ENCODE measurements at places on chromosomes 1 and 21.

DNA sequence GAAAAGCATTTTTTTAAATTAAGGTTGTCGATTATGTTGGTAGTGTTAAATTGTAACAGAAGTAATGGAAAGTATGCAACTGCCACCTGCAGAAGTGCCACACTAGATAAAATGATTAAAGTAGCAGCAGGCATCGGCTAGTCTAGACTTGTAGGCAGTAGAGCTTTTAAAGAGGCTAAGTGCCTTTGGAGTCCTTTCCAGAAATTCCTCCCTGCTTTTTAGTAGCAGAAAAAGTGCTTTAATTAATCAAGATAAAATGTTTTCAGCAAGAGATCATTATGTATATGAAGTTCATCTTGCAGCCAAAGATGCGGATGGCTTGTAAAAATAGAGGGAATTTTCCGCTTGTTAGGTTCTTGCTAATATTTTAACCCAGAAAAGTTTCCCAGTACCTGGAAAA is 87.1 kb upstream of the LRRC8D start:
- DNase-seq: no peak

DNA sequence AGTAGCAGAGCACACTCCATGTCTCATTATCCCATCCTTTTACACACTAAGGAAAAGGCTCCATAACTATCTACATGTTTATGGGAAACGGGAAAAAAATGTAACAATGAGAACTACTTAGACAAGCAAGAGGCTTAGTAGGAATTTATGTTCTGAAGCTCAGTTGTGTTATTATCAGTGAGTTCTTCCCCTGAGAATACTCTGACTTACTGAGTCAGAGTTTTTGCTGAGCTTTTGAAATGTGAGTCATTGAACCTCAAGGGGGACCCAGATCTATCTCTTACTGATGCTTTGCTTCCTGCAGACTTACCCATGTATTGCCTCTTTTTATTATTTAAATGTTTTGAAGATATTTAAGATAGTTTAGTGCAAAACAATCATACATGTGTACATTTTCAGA is 20.1 kb downstream of the CFHR5 start:
- DNase-seq: peak; percentile 24

DNA sequence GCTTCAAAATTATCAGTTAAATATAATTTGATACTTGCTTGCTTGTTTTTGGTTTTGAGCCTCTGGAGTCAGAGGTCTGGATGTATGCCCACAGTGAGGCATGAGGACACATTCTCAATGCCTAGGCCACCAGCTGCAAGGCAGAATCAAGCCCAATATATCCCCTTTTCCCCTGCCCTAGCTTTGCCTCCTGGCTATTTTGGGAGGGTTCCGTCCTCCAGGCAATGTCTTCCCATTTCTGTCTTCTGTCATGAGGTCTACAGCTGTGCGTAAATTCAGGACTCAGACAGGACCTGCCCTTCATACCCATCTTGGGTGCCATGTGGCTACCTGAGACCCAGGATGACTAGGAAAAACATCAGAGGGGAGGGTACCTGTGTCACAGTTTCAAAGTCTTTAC is 19.2 kb downstream of the NRDC start:
- DNase-seq: no peak

- no peak for DNase-seq
Measured at GRCh38 chr1:169795687-169796086, 980 bp upstream of the METTL18 start.

GRCh38 chr1:224801844-224802490 is 127.5 kb upstream of the DNAH14 start:
- no peak for DNase-seq

- DNase-seq: no peak
Measured at GRCh38 chr1:219324629-219325367, 151.1 kb downstream of the LYPLAL1 start.

GRCh38 chr1:94110021-94110761 is 10.8 kb downstream of the ABCA4 start:
- DNase-seq: no peak

- DNase-seq: no peak
Measured at GRCh38 chr1:169259816-169260215, 107.8 kb downstream of the NME7 start.

GRCh38 chr1:77833521-77834100 is 54.2 kb downstream of the MIGA1 start:
- no peak for DNase-seq

DNA sequence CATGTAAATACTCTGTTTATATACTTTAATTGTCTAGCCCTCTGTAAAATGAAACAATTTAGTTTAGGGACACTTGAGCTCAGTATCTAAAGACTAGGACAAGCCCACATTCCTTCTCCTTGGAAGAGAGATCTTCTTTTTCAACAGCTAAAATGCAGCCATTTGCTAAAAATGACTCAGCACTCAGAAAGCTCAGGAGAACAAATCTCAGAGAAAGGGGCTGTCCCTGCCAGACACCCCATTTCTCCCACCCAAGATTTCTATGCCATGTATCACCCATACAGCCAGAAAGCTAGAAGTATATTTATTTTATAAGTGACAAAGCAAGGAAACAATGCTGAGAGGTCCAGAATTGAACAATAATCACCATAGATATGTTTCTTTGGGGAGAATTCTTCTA is 23.2 kb upstream of the PRDX6 start:
- DNase-seq: no peak

DNA sequence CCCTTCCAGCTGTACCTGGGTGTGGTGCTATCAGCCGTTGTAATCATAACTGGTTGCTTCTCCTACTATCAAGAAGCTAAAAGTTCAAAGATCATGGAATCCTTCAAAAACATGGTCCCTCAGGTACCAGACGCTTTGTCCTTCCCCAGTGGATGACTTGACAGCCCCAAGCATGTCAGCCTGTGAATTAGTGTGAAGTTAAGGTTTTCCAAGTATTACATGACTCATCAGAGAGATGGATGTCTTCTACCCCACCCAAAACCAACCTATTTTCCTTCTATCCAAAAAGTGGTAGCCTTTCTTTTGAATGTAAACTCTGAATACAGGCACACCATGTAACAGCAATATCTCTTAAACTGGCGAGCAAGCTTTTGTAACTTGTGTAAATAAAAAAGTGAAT is 15.1 kb downstream of the ATP1A1 start:
- DNase-seq: no peak

DNA sequence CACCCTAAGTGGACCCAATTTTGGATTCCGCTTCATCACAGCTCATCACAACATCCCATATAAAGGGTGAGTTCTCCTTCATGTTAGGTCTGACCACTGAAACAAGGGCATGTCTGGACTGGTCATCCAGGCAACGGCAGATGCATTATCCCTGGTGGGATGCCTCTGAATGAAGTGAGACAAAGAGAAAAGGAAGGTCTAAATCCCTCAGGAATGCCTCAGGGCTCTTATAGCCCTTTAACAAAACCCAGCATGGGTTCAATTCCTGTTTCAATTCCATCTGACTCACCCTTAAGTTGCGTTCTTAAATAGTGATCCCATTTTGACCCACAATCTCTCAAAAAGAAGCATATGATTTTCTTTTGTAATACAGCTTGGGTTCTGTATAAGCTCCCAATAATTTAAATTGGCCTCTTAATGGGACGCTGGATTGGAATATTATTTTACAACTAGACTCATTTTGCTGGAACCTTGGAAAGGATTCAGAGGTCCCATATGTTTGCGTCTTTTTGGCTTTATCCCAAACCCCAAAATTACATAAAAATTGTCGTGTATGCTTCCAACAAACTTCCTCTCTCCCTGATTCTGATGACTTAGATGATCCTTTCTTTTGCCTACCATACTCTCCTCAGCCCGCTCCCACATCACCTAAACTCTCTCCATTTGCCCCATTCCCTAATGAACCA is 287.4 kb upstream of the ZP4 start:
- no peak for DNase-seq

DNA sequence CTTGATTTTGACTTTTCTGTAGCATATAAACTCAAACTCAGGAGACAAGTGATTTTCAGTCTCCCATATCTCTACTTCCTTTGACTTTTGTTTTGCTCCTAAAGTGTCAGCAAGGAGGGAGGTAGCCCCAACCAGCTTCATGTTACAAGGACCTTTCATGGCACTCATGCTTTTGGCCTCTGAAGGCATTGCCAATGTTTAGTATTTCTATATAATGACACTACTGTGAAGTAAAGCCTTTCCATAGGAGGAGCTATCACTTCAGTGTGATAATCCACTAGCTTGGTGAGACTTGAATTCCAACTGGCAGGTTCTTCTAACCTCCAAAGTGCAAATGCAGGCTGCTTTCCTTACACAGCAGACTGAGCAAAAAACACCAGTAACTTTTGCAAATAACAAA is 14.4 kb downstream of the COLGALT2 start:
- DNase-seq: no peak

DNA sequence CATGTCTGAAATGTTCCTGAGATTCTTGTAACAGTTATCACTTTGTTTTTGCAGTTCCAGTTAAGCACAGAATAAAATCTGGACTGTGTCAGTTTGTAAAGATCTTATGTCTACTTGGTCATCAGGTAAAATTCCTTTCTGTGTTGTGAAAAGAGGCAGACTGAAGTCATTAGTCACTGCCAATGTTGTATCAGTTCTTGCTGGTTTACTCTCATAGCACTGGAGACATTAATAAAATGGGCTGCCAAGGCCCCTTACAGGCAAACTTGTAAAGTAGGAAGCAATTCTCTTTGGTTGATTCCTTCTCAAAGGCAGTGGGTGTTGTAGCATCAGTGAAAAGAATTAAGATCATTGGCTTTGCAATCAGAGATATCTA is 61.4 kb upstream of the ST6GALNAC3 start:
- no peak for DNase-seq

DNA sequence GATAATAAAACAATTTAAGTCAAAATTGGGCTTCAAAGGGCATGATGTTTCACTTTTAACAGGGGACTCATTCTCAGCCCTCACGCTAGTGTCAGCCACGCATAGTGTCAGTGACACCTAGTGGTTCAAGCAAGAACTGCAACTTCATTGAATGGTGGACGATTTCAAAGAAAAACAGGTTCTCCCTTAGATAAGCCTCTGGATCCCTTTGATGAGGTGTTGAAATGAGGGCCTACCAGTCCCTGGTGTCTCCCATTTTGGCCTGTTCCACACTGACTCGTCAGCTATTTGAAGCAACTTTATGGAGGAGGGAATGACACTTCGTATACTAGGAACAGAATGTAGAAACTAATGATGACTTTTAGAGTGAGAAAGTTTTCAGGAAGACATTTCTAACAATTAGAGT is 56.2 kb downstream of the FCRL5 start:
- no peak for DNase-seq

- no peak for DNase-seq
Measured at GRCh38 chr1:246587606-246588005, 21.4 kb downstream of the CNST start.

- DNase-seq: no peak
Measured at GRCh38 chr1:31871703-31872102, 55.9 kb upstream of the SPOCD1 start.

DNA sequence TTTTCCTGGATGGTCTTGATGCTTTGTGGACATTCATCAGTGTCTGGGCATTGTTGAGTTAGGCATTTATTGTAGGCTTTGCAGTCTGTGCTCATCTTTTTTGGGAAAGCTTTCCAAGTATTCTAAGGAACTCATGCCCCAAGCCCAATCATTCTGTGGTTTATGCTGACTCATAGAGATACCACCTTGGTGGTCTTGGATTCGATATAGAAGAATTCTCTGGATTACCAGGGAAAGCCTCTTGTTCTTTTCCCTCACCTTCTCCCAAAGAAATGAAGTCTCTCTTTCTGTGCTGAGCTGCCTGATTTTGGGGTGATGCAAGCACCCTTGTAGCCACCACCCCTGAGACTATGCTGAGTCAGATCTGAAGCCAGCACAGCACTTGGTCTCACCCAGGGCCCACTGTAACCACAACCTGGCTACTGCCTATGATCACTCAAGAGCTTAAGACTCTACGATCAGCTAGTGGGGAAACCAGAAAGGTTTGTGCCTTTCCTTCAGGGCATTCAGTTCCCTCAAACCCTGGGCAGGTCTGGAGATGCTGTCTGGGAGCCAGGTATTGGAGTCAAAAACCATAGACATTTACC is 422.6 kb downstream of the NUF2 start:
- no peak for DNase-seq

DNA sequence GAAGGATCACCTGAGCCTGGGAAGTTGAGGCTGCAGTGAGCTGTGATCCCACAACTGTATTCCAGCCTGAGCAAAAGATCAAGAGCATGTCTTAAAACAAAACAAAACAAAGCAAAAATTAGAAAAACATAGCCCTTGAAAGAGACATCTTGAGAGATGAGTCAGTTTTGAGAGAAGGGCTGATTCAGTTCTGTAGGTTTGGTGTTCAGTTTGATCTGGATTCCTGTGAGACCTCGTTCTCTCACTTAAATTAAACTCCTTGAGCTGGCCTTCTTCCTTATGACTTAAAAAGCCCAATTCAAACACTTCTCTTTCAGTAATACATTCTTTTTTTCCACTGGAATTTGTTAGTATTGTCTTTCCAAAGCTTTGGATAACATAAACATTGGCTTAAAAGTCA is 164.2 kb downstream of the NRIP1 start:
- no peak for DNase-seq

DNA sequence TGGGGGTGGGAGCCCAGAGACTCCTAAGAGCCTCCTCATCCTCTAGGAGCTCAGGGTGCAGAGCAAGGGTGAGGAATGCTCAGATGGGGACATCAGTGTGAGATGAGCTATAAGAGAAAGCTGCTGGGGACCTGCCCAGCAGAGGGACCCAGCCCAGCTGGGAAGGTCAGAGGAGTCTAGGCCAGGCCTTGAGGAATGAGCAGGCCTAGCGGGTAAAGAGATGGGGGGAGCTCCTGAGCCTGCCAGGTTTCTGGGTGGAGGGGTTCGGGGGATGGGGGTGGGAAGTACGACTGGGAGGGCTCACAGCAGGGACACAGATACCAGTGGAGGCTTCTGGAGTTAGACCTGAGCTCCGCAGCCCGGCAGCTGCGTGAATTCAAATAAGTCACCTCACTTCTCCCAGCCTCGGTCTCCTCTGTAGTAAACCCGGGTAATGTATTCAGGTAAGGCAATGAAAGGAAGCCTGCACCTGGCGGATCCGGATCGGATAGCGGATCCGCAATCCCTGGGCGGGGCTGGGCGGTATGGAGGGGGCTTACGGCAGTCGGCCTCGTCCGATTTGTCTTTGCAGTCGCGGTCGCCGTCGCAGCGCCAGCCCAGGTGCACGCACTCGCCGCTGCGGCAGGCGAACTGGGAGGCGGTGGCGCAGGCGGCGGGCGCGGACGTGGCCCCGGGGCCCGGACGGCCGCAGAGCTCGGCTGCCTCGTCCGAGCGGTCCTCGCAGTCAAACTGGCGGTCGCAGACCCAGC is 38.0 kb upstream of the MAGOH start:
- DNase-seq: no peak
